Right renal cortex interstitium (tissue), 3 donors: ENCODE measurements at places on chromosomes 2 and 18.

- no peak for DNase-seq
These were observed 20.8 kb downstream of the BAZ2B start for GRCh38 chr2:159595410-159596046.

- DNase-seq = no peak
These were observed 391.2 kb upstream of the POU3F3 start for GRCh38 chr2:104462731-104463130.

- DNase-seq = no peak
These were observed 81.4 kb upstream of the VRK2 start for GRCh38 chr2:57965219-57965618.

DNA sequence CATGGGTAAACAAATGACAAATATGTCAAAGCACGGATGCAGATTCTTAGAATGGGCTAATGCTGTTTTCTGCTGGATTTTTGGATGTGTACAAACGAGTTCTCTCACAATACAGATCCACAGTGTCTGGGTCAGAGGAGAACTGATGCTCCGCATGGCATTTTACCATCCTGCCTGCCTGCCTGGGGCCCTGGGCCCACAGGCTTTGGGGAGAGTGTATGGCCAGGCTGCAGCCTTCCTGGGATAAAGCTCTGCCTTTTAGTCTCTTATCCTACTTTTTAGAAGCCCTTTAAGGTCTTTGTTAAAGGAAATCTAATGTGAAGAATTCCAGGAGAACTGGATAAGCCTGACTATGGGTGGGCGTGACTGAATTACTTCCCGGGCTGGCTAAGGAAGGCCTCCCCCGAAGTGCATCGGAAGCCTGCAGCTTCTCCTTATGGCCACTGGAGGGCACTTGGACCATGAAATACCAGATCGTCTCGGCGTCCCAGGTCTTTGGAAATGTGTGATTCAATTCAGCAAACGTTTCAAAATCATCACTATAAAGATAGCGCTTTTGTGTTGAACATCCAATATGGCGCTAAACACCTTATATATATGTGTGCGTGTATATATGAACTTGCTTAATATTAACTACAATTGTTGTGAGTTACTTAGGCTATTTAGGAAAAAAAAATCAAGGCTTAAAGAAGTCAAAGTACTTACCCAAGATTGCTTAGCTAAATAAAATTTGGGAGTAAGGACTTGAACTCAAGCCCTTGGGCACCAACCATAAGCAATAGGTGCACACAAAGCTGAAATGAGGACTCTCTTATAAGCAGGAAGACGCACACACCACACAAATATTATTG is 15.2 kb upstream of the DNPEP start:
- DNase-seq = peak; percentile 77

DNA sequence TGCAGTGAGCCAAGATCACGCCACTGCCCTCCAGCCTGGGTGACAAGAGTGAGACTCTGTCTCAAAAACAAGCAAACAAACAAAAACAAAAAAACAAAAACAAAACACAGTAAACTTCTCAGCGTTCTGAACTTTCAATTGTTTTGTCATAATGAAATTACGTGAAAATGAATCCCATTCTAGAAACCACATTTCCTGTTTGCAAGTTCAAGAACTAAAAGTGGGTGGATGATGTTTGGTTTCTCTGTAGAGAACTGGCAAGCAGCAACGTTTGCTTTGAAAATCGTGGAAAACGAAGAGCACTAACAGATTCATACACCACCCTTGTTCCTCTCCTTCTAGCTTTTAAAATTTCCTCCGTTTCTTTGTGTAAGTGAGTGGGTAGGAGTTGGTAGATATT is 226.1 kb upstream of the LYPD1 start:
- no peak for DNase-seq

DNA sequence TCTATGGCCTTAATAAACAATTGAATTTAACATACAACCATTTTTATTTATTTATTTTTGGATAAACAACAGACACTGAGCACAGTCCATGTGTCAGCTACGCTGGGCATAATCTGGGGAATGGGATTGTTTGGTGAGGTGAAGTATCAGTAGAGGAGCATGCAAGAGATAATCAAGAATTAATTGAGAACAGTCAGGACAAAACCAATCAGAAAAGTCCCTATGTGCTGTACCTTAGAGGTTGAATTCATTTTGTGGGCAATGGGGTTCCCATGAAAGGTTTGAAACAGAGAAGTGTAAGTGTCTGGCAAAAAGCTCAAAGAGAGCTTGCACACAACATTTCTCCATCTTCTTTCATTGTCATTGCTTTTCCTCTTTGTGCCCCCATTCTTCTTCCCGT is 198.2 kb downstream of the RNF144A start:
- DNase-seq = no peak

DNA sequence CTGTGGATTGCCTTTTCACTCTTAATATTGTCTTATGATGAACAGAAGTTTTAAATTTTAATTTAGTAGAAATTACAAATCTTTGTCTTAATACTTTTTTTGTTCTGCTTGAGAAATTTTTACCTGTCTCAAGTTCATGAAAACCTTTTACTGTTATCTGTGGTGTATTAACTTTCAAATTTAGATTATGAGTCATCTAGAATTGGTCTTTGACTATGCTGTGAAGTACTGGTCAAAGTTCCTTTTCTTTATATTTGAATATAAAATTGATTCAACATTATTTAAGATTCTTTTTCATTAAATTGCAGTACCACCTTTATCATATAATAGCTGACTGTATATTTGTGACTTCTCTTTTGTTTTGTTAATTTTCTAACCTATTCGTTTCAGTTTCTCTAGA is 1385.5 kb upstream of the ZEB2 start:
- no peak for DNase-seq

GRCh38 chr2:235394278-235394828 is 99.5 kb upstream of the AGAP1 start:
- no peak for DNase-seq

DNA sequence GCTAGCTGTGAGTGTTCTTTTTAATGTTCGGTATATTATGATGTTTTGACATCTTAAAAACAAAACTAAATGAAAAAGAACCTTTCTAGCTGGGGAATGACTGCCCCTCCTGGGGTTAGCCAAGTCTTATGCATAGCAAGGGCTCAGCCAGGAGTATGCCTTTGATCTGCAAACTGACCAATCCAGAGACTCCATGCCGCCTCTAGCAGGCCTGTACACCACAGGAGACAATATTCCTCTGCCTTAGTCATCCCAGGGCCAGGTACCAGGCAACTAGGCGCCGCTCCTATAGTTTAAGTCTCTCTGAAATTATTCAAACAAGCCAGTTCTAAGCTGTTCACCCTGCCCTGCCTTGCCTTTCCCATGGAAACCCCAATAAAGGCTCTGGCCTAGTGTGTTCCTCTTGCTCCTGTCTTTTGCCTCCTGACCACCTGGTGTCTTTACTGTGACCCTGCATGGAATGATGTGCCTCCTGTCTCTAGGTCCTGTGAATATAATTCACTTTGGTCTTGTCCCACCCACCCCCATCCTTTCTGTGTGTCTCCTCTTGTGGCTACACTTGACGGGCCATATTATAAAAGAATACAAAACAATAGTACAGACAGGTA is 52.0 kb upstream of the CHN1 start:
- DNase-seq = no peak

DNA sequence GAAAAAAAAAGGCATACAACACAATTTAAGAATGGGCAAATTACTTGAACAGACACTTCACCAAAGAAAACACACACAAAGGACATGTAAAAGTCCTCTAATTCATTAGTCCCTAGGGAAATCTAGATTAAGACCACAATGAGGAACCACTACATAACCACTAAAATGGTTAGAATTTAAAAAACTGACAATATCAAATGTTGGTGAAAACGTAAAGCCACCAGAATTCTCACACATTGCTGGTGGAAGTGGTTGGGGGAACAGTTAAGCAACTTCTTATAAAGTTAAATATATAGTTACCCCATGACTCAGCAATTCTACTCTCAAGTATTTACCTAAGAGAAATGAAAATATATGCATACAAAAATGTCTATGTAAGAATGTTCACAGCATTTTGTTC is 11.8 kb downstream of the RTN4 start:
- DNase-seq = no peak

DNA sequence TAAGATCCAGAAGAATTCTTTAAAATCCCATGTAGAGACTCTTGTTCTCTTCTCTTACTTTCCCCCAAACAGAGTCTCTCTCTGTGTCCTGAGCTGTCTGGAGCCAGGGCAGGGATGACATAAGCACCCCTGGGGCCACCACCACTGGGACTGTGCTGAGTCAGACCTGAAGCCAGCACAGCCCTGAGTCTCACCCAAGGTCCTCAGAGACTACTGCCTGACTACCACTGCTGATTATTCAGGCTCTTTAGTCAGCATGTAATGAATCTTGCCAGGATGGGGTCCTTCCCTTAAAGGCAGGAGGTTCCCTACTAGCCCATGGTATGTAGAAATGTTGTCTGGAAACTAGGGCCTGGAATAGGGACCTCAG is 34.9 kb upstream of the DYNC1I2 start:
- DNase-seq = no peak

GRCh38 chr2:19127616-19128015 is 230.8 kb downstream of the OSR1 start:
- DNase-seq = no peak

- DNase-seq = no peak
These were observed 6.6 kb downstream of the GRHL1 start for GRCh38 chr2:9958057-9958456.

DNA sequence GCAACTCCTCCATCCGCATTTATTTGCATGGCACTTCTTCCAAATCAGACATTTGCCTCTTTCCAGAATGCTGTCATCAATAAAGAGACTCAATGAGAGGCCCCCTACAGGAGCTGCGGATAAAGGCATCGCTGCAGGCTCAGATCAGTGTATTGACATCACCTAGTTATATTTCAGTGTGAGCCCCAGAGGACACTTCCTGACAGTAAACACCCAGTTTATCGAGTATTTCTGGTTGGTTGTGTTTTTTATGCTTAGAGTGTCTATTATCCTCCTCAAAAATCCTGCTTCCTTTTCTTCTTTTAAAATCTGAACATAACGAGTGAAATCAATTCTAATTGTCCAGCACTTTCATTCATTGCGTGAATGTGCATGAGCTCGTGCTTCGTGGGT is 38.8 kb downstream of the NRP2 start:
- no peak for DNase-seq

- no peak for DNase-seq
These were observed 877.6 kb downstream of the SLC4A3 start for GRCh38 chr2:220504938-220505503.

- DNase-seq = no peak
These were observed 13.6 kb upstream of the TMEM18 start for GRCh38 chr2:690799-691198.

- DNase-seq = no peak
These were observed 485.2 kb upstream of the REG3G start for GRCh38 chr2:78540255-78540654.

DNA sequence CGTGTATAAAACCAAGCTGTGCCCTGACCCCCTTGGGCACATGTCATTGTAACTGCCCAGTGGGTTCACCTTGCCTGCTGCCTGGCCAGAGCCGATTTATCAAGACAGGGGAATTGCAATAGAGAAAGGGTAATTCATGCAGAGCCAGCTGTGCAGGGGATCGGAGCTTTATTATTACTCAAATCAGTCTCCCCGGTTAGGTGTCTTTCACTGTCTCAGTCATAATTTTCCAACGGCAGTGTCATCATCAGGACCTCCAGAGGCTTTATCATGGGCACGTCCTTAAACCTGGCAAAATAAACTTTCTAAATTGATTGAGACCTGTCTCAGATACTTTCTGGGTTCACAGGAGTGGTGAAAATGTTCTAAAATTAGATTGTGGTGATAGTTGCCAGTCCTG is 29.6 kb upstream of the PGAP1 start:
- DNase-seq = no peak

GRCh38 chr2:61018798-61019197 is 743 bp upstream of the PUS10 start:
- no peak for DNase-seq

GRCh38 chr18:47936952-47937351 is 6.5 kb upstream of the SMAD2 start:
- no peak for DNase-seq

DNA sequence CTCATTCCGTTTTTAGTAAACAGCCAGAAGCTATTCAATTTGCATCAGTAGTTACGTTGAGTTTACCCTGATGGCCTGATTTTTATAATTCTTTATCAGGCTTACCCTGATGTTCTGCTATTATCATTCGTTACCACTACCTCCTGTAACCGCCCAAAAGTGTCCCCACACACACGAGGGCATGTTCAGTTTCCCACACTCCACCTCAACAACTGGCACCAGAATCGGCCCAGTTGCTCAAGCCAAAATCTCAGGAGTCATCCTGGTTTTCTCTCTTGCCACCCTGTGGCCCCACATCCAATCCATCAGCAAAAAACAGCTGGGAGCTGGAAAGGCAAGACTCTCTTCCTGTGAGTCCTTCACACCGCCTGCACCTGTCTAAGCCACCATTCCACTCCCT is 102.9 kb upstream of the RAB6C start:
- no peak for DNase-seq

- no peak for DNase-seq
These were observed 1142.1 kb downstream of the DPP10 start for GRCh38 chr2:115584507-115584906.

GRCh38 chr2:211429256-211429920 is 873.0 kb downstream of the CPS1 start:
- DNase-seq = no peak

DNA sequence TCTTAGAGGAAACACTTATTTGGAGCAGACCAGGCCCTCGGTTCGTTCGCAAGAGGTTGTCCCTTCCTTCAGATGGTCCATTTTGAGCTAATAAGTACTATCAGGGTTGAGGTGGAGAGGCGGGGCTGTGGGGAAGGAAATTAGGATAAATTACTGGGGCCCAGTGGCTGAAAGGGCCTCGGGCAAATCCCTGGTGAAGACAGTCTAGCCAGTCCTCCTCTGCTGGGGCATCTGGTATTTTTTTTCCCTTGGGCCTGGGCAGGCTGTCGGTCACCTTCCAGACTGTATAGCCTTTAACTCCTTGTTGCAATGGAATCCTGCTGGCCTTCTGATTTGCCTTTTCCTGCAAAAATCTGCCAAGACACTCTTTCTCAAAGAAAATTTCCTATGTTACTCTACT is 1.7 kb upstream of the MYO3B start:
- DNase-seq = no peak

- DNase-seq = no peak
These were observed 5.1 kb upstream of the RAB27B start for GRCh38 chr18:54822872-54823845.

DNA sequence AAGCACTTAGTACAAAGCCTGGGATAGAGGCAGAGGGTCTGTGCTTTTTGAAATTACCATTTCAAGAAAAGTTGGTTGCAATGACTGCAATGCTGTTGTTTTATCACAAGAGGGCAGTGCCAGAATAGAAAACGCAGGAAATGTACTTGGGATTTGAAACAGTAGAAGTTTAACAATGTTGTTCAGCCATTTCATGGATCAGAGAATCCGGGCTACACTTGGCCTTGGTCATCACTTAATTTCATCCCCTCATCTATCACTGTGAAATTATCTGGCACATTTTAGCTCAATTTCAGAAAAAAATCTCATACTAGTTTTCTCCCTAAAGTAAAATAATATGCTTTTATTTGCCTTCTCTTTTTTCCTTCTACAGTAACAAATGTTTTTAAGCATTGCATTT is 70.8 kb downstream of the RAPGEF4 start:
- no peak for DNase-seq

- DNase-seq = peak; percentile 68
These were observed 71.4 kb downstream of the KCNF1 start for GRCh38 chr2:10982931-10983701.

- DNase-seq = no peak
These were observed 32.9 kb downstream of the KCNK3 start for GRCh38 chr2:26725521-26725820.

- peak; percentile 12 for DNase-seq
These were observed 70.3 kb upstream of the CWC22 start for GRCh38 chr2:180077295-180077906.
